ENCODE measurements at places on chromosomes 4 and X.

- DNase-seq = no peak
Measured at GRCh38 chrX:28542791-28543190, 44.5 kb upstream of the IL1RAPL1 start.

DNA sequence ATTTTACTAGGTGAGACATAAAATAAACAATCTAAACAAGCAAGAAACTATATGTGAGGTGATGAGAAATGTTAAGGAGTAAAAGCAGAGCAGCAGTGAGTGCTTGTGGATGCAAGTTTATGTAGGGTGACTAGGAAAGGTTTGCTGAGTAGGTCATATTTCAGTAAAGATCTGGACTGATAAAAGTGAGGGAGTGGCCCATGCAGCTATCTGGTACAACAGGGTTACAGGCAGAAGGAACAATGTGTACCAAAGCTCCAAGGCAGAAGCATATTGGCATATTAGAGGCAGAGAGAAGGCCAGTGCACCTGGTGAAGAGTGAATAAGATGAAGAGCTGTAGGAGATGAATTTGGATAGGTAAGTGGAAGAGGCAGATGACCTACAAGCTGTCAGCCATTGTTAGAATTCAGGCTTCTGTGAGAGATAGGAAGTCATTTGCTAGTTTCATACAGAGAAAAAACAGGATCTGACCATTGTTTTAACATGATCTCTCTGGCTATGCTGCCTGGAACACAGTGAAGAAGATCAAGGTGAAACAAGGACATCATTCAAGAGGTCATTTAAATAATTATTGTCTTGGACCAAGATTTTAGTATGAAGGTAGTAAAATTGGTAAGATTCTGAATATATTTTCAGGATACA, 274.6 kb downstream of the ANKRD50 start:
- DNase-seq = no peak

- DNase-seq = no peak
Measured at GRCh38 chr4:3874028-3874415, 107.8 kb downstream of the ADRA2C start.

- no peak for DNase-seq
Measured at GRCh38 chrX:102959471-102959870, 22.4 kb downstream of the RAB40AL start.
